Ovary (tissue), 10 donors: ENCODE measurements at places on chromosomes 6 and 20. TPM values are rescaled to one million over a fixed set of nuclear protein-coding genes. Genes with fewer than 3 reads are reported as not detected.

The JPH2 gene
- 7.5 TPM for polyA plus RNA-seq

The SLC35D3 gene
- polyA plus RNA-seq = 0.02 TPM

The KCNK15 gene
- 0.93 TPM for polyA plus RNA-seq

The CRISP2 gene
- 0.06 TPM for polyA plus RNA-seq

The NHSL1 gene
- 0.84 TPM for polyA plus RNA-seq

The ITPR3 gene
- 3.6 TPM for polyA plus RNA-seq

The BANF2 gene
- not detected for polyA plus RNA-seq

The TNXB gene
- polyA plus RNA-seq = 13.3 TPM

The RIN2 gene
- 19.0 TPM for polyA plus RNA-seq

The NQO2 gene
- 48.4 TPM for polyA plus RNA-seq

The THBS2 gene
- 26.5 TPM for polyA plus RNA-seq

The OR2B3 gene
- not detected for polyA plus RNA-seq

The ARMC2 gene
- polyA plus RNA-seq = 7.1 TPM

The ADGRF5 gene
- 13.1 TPM for polyA plus RNA-seq

The PHACTR1 gene
- 4.0 TPM for polyA plus RNA-seq

The NUP43 gene
- 20.2 TPM for polyA plus RNA-seq

The GTPBP2 gene
- polyA plus RNA-seq = 31.9 TPM

The BPIFB2 gene
- not detected for polyA plus RNA-seq

The PNLDC1 gene
- 1.2 TPM for polyA plus RNA-seq

The RIPOR3 gene
- 1.7 TPM for polyA plus RNA-seq

The SNPH gene
- polyA plus RNA-seq = 1.7 TPM

The MRAP2 gene
- polyA plus RNA-seq = 4.7 TPM

The SNAP25 gene
- 6.4 TPM for polyA plus RNA-seq

The SCRT2 gene
- not detected for polyA plus RNA-seq

The TREML1 gene
- 0.45 TPM for polyA plus RNA-seq

The SS18L1 gene
- polyA plus RNA-seq = 7.7 TPM

The DNAH8 gene
- polyA plus RNA-seq = 0.02 TPM

The LTB gene
- 0.73 TPM for polyA plus RNA-seq

The EPPIN gene
- 0.38 TPM for polyA plus RNA-seq

The PGBD1 gene
- 1.8 TPM for polyA plus RNA-seq

The PRSS16 gene
- 3.5 TPM for polyA plus RNA-seq

The INSM1 gene
- not detected for polyA plus RNA-seq

The HSPA1L gene
- 6.1 TPM for polyA plus RNA-seq

The PLA2G7 gene
- 1.4 TPM for polyA plus RNA-seq

The PTPRT gene
- 0.01 TPM for polyA plus RNA-seq

The KLHDC3 gene
- polyA plus RNA-seq = 90.9 TPM

The MEP1A gene
- polyA plus RNA-seq = not detected
